ENCODE measurements at places on chromosomes 12 and 14. TPM values are rescaled to one million over a fixed set of nuclear protein-coding genes. Genes with fewer than 3 reads are reported as not detected.

The PUS7L gene
- 17.7 TPM for total RNA-seq

The IQSEC3 gene
- total RNA-seq: not detected

The SIX6 gene
- not detected for total RNA-seq

DNA sequence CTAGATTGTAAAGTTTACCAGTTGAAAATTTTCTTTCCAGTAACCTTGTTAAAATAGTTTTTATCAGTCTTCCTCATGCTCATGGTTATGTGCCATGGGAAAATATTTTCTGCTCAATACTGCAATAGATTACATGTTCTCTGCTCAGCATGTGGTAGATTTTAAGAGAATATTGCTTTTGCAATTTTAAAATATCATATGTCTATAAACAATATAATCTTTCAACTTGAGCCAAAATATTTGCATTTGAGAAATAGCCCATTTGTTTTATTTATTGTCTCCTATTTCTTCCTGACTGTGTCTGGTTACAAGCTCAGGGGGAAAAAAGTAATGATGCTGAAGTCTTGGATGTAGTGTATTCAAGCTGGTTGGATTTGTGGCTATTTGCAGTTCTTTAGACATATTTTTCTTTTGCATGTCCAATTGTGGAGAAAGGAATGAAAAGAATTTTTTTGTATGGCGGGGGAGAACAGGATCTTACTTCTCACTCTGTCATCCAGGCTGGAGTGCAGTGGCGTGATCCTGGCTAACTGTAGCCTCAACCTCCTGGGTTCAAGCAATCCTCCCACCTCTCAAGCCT, 342.6 kb upstream of the NAV3 start:
- no peak for DNase-seq

- no peak for DNase-seq
Measured at GRCh38 chr12:71767183-71767582, 12.5 kb downstream of the RAB21 start.
